ENCODE measurements at places on chromosomes 3 and 15. TPM values are rescaled to one million over a fixed set of nuclear protein-coding genes. Genes with fewer than 3 reads are reported as not detected.

The UROC1 gene
- total RNA-seq = not detected

The SLC51B gene
- total RNA-seq = not detected

The BSN gene
- 0.09 TPM for total RNA-seq

The KIF23 gene
- total RNA-seq = 36.0 TPM

The VILL gene
- 11.4 TPM for total RNA-seq

The UPK1B gene
- total RNA-seq = not detected

The IL1RAP gene
- 24.8 TPM for total RNA-seq

The RAB6B gene
- total RNA-seq = 0.07 TPM

The KCNH8 gene
- total RNA-seq = not detected

The EFHB gene
- total RNA-seq = 0.44 TPM

The TAGLN3 gene
- 0.33 TPM for total RNA-seq

The TMEM108 gene
- not detected for total RNA-seq

The FSIP1 gene
- total RNA-seq = 0.37 TPM

The CPNE9 gene
- 0.17 TPM for total RNA-seq

The GOLIM4 gene
- total RNA-seq = 8.5 TPM

The RTP1 gene
- total RNA-seq = not detected

The CP gene
- total RNA-seq = not detected

All from activated CD4-positive, alpha-beta T cell treated with anti-CD3 and anti-CD28 coated beads, Interleukin-2, amount 10 ng/mL, durations not matched to agents 24 days and 14 days (primary cell).